ENCODE measurements at places on chromosomes 12 and 14.
A peak's percentile ranks its signal among the peaks of the same experiment; 100 is the strongest.

DNA sequence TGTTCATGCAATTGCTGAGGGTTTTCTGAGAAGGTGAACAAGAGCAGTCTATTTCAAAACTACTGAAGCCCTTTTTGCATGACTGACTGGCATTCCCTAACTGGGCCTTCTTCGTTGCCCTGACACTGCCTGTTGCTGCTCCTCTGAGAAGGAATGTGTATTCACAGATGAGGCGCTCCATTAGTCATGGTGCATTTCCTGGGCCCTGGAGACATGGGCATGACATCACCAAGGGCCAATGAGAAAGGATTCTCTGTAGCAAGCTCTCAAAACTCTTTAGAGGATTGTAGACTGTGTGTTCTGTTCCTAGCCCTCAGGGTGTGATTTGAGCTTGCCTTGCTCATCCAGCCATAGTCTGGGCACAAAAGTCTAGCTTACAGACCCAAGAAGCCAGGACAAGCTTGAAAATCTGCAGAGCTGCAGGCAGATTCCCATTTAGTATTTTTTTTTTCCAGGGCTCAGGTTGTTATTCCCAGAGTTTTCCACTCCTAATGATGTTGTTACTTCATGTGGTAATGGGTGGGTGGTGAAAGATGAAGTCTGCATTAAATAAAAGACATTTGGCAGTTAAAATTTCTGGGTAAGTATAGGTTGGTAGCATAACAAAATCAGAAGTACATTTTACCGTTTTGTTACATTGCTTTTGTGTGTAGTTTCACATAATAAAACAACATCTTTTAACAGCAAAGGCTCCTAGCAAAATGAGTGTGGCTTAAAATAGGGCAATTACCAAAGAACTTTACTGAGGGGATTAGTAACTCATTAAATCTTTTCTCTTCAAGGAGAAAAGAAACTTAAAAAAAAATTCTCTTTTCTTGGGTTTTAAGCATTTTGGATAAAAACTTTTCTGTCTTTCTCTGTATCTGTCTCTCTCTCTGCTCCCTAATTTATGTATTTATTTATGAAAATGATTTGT, 318.4 kb downstream of the RAD51B start:
- DNase-seq: peak; percentile 59

DNA sequence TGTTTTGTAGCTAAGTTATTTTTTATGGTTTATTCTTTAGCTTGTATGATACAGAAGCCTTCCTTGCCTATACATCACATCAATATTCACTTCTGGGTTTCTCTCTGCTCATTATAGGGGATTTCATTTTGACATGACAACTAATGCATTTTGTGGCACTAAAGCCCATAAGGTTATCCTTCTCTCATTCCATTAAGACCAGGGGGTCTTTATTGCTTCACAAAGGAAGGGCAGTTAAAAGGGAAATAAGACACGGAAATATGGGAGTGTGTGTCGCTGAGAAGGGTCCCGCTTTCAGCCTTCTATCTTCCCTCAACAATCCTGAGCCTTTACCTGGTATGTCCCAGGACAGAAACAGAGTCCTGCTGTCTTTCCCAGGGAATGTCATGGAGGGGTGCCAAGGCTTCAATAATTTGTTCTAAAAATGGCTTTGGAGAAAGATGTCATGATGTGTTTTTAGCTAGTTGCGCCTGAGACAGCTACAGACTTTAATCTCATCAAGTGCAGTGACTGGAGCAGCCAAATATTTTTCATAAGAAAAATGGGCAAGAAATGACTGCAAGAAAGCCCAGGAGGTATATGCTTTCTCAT, 1145.4 kb upstream of the TMEM132C start:
- DNase-seq: no peak

GRCh38 chr12:131751335-131751734, 40.4 kb downstream of the SFSWAP start:
- no peak for DNase-seq

GRCh38 chr14:52609445-52610044, 56.9 kb downstream of the GPR137C start:
- no peak for DNase-seq

- no peak for DNase-seq
Observed at GRCh38 chr12:120762086-120762485, 36.5 kb downstream of the ACADS start.

DNA sequence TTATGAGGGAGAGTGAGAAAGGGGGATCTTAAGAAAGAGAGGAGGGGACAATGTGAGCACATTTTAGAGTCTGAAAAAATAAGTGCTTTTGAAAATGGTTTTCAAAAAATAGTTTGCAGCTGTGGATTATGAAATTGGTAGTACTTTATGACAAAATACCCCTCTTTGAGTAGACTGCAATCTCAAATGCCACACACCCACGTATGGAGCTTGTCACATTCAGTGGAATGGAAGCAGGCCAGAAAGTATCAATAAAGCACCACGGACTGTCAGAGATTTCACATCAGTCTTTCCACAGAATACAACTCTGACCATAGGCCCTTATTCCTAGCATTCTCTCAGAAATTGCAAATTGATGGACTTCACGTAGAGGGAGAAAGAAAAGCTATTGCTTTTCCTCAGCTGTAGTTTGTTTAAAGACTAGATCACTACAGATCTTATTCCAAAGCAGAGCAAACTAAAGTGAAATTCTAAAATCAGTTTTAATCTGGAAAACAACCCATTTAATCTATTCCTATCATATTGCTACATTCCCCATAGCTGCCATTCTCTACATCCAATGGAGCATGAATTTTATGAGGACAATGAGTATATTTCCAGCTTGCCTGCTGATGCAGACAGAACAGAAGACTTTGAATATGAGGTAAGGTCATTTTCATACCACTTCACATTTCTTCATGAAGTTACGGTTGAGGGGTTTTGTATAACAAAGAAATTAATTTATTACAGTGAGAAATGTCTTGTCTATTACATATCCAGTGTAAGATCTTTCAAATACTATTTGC, 321.3 kb downstream of the PDZRN4 start:
- no peak for DNase-seq

- DNase-seq: no peak
Observed at GRCh38 chr14:60815371-60815770, 80.8 kb downstream of the MNAT1 start.

GRCh38 chr14:105240811-105241576, 7.3 kb upstream of the BTBD6 start:
- no peak for DNase-seq

DNA sequence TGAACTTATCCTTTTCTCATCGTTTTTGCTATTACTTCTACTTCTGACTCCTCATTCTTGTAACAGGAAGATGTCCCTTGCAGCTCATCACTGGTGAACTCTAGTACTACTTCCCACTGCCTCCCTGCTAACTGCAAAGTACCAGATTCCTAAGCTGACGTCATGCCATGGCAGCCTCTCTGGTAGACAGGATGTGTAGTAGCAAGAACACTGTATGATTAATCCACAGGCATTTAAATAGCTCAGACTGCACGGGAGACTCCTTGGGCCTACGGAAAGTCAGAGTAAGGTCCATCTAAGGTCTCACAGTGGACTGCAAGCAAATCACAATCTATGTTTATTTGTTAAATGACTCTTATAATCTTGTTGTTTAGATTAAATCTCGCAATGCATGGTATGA, 43.5 kb downstream of the DNAI7 start:
- DNase-seq: no peak

- DNase-seq: no peak
Observed at GRCh38 chr14:102571478-102572042, 20.9 kb upstream of the RCOR1 start.

GRCh38 chr14:23047034-23047634, 5.1 kb downstream of the PSMB11 start:
- no peak for DNase-seq

DNA sequence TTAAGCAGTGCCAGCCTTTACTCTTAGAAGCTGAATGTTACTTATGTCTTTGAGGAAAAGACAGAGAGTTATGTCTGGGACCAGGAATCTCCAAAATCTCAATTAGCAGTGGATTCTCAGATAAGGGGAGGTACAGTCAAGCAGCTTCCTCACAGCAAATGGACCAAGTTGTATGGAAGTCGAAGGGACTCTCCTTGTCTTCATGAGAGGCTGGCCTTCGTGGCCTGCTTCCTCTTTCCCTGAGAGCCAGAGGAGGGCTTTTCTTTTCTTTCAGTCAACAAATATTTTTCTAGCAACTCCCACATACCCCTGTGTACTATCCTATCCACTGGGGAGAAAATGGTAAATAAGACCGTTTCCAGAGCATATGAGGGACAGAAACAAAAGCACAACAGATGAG, 6.6 kb upstream of the WNT5B start:
- no peak for DNase-seq

DNA sequence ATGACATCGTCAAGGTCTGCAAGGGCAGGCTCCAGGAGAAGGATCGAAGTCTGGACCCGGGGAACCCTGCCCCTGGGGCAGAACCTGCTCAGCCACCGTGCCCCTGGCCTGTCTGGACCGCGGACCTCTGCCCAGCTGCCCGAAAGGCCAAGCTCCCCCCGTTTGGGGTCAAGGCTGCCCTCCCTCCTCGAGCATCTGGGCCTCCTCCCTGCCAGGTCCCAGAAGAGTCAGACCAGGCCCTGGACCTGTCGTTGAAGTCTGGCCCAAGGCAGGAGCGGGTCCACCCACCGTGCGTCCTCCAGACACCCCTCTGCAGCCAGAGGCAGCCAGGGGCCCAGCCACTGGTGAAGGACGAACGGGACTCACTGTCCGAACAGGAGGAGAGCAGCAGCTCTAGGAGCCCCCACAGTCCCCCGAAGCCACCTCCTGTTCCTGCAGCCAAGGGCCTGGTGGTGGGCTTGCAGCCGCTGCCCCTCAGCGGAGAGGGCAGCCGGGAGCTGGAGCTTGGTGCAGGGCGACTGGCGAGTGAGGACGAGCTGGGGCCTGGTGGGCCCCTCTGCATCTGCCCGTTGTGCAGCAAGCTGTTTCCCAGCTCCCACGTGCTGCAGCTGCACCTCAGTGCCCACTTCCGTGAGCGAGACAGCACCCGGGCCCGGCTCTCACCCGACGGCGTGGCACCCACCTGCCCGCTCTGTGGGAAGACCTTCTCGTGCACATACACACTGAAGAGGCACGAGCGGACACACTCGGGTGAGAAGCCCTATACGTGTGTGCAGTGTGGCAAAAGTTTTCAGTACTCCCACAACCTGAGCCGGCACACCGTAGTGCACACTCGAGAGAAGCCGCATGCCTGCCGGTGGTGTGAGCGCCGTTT, 856 bp downstream of the ZBTB42 start:
- no peak for DNase-seq

DNA sequence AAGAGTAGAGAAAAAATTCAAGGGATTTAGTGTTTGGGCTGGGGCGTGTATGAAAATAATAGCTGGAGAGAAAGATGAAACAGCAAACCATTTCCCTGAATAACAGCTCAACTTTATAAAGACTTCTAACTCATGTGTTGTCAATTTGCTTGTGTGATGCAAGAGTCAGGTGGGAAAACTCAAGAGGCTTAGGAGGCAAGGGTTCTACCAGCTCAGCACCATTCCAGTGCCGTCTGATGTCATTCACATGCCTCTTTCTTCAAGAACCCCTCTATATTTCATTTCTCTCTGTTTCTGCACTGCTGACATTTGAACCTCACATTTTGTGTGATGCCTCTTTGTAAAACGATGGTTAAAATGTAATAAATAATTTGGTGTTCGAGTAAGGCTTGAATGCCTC, 192.2 kb downstream of the PRKD1 start:
- no peak for DNase-seq

- no peak for DNase-seq
Observed at GRCh38 chr12:118704527-118705241, 276.7 kb upstream of the SRRM4 start.

DNA sequence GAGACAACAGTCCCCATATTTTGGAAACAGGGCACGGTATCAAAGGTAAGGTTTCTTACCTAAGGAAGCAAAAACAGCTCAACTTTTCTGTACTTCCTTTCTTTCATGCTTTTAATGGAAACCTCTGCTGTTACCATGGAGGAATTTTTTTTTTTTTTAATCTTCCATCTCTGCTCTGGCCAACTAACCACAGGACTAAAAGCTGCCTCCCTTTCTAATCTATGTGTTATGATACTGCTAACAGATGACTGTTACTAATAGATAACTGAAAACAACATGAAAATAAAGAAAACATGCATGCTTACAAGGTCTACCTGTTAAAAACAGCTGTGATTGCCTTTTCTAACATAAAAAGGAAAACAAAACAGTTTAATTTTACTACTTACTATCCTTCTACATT, 168.4 kb downstream of the SOX5 start:
- DNase-seq: no peak

DNA sequence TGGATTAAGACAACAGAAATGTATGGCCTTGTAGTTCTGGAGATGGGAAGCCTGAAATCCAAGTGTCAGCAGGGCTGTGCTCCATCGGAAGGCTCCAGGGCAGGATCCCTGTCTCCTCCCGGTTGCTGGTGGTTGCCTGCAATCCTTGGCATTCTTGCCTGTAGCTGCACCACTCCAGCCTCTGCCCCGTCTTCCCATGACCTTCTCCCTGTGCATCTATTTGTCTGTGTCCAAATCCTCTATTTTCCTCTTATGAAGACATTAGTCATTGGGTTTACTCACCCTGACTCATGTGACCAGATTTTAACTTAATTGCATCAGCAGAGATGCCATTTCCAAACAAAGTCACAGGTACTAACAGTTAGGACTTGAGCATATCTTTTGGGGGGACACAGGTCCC, 15.1 kb downstream of the TUNAR start:
- DNase-seq: no peak

DNA sequence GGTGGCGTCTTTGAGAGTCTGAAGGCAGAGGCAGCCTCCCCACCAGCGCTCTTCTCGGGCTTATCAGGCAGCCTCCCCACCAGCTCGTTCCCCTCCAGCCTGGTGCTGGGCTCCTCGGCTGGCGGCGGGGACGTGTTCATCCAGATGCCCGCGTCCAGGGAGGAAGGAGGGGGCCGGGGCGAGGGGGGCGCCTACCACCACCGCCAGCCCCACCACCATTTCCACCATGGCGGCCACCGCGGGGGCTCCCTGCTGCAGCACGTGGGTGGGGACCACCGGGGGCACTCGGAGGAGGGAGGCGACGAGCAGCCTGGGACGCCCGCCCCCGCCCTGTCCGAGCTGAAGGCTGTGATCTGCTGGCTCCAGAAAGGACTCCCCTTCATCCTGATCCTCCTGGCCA, 11.8 kb downstream of the RNFT2 start:
- DNase-seq: no peak
